Stimulated activated CD4-positive, alpha-beta T cell treated with anti-CD3 and anti-CD28 coated beads, Interleukin-1b, Interleukin-23, amount 100 ng/mL, for 1 hour (primary cell): ENCODE measurements at places on chromosomes 5 and 9.
A peak's percentile ranks its signal among the peaks of the same experiment; 100 is the strongest.

DNA sequence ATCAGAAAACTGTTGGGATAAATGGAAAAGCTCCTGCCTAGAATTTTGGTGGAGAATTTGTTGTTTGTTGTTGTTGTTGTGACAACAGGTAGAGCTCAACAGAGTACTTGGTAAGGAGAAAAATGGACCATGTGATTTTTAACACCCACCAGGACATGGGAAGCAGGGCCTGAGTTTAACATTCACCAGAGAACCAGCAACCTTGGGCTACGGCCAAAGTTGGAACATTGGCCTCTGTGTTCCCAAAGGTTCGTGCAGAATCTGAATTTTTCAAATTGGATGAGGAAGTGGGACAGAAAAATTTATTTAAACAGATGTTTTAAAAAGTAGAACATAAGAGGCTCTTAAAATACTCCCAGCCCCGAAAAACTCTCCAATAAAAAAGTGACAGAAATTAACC is 127.0 kb downstream of the GNA14 start:
- DNase-seq = no peak

DNA sequence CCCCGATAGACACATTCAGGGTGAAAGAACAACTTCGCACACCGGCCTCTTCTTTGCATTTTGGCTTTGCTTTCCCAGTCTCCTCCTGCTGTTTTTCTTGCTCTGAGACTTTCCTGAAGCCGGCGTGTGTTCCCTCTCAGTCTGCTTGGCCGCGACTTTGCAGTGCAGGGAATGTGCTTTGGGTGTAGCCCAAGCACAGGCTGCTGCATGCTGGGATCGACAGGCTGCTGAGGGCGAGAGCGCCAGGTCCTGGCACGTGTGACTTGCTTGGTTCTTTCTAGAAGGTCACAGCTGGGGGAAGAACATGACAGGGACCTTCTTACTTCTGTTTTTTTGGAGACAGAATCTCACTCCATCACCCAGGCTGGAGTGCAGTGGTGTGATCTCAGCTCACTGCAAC is 40.6 kb downstream of the TENT4A start:
- DNase-seq = no peak

DNA sequence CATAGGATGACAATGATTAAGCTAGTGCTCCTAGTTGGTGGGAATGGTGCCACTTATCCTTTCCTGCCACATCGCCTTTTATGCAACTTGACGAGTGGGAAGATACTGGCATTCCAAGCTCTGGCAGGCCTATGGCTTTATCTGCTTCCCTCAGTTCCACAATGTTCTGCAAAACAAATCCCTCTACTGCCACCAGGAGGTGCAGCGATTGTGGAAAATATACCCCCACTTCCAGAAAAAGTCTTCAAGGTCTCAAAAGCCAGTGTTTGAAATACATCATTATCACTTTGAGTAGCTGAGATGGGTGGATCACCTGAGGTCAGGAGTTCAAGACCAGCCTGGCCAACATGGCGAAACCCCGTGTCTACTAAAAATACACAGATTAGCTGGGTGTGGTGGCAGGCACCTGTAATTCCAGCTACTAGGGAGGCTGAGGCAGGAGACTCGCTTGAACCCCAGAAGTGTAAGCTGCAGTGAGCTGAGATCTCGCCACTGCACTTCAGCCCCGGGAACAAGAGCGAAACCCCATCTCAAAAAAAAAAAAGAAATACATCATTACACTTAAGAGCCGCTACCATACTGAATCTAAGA is 3.4 kb downstream of the CLINT1 start:
- no peak for DNase-seq

DNA sequence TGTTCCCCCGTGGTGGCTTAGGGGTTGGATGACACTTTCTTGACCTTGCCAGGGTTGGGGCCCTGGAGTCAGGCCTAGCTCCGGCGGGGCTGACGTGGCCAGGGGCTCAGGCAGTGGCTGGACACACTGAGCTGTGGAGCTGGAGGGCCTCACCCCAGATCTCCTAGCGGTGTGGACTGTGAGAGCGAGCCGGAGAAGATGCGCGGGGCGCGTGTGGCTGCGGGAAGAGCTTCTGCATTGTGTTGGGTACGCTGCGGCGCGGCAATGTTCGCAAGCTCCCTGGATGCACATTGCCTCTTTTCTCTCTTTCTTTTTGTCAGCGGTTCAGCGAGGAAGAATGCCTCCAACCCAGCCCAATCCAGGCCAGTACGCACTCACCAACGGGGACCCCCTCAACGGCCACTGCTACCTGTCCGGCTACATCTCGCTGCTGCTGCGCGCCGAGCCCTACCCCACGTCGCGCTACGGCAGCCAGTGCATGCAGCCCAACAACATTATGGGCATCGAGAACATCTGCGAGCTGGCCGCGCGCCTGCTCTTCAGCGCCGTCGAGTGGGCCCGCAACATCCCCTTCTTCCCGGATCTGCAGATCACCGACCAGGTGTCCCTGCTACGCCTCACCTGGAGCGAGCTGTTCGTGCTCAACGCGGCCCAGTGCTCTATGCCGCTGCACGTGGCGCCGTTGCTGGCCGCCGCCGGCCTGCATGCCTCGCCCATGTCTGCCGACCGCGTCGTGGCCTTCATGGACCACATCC is 4.8 kb downstream of the NR2F1 start:
- no peak for DNase-seq

GRCh38 chr9:129089246-129089645 is 8.3 kb downstream of the DOLPP1 start:
- DNase-seq = no peak

GRCh38 chr5:151490627-151491026 is 43.2 kb downstream of the SLC36A1 start:
- DNase-seq = no peak

GRCh38 chr5:57842364-57843058 is 359.9 kb upstream of the ACTBL2 start:
- no peak for DNase-seq

- DNase-seq = no peak
Observed at GRCh38 chr5:126445502-126446174, 22.4 kb downstream of the GRAMD2B start.

DNA sequence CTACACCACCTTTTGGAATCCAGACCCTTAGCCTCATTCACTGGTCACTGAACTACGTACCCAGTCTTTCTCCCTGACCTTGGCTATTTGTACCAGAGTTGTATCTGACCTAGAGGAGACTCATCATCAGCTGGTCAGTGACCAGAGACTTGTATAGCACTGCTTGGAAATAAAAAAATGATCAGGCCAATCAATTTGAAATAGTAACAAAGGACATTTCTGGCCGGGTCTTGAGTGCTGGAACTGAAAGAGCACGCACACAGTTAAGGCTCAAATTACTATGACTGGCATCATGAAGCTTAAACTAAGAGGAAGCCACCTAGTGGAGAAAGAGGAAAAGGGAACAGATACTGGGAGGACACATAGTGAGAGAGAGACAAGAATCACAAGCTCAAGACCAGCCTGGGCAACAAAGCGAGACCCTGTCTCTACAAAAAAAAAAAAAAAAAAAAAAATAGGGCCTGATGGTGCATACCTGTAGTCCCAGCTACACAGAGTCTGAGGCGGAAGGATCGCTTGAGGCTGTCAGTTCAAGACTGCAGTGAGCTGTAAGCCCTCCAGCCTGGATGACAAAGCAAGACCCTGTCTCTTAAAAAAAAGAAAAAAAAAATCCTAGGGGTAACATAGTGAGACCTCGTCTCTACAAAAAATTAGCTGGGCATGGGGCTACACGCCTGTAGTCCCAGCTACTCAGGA is 12.8 kb upstream of the SRP19 start:
- DNase-seq = no peak

GRCh38 chr5:91293131-91293530 is 90.0 kb downstream of the ARRDC3 start:
- DNase-seq = no peak

GRCh38 chr9:18759827-18760226 is 273.2 kb downstream of the SAXO1 start:
- DNase-seq = no peak

DNA sequence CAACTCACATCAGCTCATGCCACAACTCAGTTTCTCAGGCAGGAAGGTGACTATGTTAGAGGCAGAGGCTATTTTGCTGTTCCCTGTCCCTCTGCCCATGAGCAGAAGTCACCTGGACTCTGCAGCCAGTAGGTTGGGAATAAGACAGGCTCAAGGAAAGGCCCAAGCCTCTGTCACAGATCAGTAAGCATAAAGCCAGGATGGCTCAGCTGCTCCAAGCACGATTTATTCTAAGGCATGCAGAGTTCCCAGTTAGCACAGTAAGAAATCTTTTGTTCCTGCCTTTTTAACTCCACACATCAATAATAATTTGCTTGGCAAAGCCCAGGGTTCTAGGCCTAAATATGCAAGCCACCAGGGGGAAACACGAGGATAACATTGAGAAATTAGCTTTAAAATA is 249.0 kb upstream of the ADRA1B start:
- no peak for DNase-seq

GRCh38 chr9:22079873-22080341 is 70.8 kb upstream of the CDKN2B start:
- peak; percentile 9 for DNase-seq

- DNase-seq = no peak
Observed at GRCh38 chr9:132147331-132147730, 14.5 kb upstream of the NTNG2 start.

DNA sequence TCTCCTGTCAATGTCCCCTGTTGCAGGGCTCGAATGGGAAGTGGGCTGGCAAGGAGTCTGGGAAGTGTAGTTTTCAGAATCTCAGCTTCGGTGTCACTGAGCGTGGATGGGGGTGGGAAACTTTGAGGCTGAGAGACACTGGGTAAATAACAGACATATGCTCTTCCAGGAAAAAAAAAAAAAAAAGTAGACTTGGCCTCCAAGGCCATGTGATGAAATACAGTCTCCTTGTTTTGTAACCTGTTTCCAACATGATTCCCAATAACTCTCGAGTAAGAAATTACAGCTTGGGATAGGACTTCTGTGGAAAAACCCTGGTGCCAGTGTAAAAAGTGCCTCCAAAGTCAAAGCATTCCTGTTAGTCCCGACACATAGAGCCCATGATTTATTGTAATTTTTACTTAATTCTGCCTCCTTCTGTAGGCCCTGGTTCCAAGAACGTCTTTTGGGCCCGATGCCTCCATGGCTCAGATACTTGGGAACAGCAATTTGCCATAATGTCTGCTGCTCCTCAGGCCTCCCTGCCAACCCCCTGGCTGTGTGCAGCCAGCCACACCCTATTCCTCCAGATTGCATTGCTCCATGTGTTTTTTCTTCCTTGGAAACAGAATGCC is 119.5 kb upstream of the TNC start:
- DNase-seq = no peak

- DNase-seq = no peak
Observed at GRCh38 chr9:126722922-126723806, 81.7 kb upstream of the ZBTB43 start.

DNA sequence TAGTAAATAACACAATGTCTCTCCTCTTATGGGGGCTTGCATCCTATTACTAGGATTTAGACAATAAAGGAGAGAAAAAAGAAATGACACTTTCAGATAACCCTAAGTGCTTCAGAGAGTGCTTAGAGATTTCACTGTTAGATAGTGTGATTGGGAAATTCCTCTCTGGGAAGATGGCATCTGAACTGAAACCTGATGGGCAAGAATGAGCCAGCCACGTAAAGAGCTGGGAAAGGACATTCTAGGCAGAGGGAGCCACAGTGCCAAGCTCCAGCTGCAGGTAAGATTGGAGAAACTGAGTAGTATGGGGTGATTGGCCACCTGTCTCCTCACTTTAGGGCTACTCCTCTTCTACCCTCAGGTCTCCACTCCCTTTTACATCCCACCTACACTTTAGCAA is 14.5 kb downstream of the CDO1 start:
- DNase-seq = no peak

- DNase-seq = no peak
Observed at GRCh38 chr9:114361542-114361941, 26.2 kb downstream of the AKNA start.

- DNase-seq = no peak
Observed at GRCh38 chr9:91771027-91771426, 179.0 kb downstream of the ROR2 start.

DNA sequence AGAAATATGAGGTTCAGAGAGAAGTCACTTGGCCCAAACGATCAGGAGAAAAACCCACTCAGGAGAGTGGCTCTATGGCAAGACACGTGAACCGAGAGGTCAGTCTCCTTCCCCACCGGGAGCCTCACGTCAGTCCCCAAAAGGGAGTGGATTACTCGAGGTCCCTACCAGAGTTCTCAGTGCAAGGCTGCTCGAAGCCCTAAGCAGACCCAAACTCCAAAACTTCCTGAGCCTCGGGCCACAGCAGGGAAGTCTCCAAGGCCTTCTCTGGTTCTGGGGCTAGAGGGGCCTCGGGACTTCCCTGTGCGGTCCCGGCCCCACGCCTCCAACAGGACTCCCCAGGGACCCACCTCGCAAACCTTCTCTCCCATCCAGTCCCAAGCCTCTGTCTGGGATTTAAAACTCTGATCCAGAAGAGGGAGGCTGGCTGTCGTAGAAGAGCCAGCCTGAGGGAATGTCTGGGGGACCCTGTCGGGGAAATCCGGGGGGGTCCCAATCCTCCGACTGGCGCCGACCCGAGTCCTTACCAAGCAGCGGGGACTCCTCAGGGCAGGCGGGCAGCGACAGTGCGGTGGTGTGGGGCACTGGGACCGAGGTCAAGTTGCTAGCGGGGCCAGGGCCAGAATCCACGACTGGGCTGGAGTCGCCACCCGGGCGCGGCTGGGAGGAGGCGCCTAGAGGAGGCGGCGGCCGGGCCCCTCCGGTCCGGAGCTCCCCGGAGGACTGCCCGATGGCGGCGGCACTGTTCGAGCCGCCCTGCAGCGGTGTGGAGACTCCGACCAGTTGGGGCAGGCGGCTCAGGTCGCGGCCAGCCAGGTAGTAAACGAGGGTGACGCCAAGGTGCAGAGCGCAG is 679 bp downstream of the B4GALT1 start:
- no peak for DNase-seq

GRCh38 chr9:71901695-71902597 is 9.0 kb downstream of the ABHD17B start:
- no peak for DNase-seq

DNA sequence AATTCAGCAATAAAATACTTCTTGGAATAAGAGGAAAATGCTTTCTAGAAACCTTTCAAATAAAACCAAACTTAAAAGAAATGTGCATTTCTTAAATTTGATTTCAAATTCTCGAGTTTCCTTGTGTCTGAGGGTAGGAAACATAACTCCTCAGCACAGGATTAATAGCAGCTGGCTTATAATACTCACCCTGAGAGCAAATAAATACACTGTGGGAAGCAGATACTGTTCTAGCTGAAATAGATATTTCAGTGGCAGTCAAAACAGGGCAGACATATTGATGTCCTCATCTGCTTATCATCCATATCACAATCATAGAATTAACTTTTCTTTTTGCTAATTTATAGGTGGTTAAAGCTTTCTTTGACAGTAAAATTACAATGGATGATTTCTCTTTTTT is 24.1 kb upstream of the FEM1C start:
- DNase-seq = no peak
